ENCODE measurements at places on chromosomes 4 and X. TPM values are rescaled to one million over a fixed set of nuclear protein-coding genes. Genes with fewer than 3 reads are reported as not detected.

DNA sequence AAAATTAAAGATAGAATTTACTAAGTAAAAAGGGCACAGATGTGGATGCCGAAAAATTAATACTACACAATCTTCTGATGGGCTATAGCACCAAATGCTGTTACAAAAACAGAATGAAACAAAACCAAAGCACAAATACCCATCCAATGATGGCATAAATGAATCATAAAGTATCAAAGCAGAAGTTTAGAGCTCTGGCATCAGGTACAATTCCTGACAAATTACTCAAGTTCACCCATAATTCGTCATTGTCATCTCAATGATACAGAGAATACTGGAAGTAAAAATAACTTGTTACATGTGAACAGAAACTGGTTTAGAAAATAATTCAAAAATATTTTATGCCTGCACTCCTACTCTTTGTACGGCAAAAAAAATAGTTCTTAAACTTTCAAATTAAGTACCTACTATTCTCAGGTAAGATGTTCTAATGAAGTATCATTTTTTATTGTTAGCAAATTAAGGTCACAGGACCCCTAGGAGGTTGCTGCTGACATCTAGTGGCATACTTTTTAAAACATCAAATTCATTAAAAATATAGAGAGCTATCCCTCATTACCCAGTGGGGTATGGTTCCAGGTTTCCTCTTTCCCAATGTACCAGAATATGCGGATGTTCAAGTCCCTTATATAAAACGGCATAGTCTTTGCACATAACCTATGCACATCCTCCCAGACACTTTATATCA is 126.1 kb downstream of the INPP4B start:
- peaks cover 16% of the 10 kb centered on the region for H3K4me1 ChIP-seq
- peak overlapping the region; percentile 64 for H3K27ac ChIP-seq
- H3K36me3 ChIP-seq = no peaks in the 10 kb centered on the region
- DNase-seq = no peak

RS1 gene
- total RNA-seq = not detected

CXCL5 gene
- not detected for total RNA-seq

DNA sequence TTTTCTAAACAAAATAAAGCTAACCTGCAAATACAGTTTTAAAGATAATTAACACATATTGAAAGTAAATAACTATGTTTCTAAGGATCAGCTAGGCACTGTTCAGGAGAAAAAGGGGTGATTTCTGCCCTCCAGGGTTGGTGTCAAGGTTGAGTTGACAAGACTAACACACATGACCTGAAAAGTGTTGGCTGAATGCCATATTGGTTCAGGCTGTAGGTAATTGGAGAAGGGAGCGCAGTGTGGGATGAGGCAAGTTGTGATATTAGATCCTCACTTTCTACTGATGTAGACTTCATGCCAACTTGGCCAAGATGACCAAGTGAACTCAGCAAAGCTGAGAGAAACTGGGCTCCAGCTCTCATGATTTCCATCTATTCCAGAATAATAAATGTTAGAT is 42.2 kb downstream of the PPM1K start:
- H3K27me3 ChIP-seq = no peaks in the 10 kb centered on the region
- H3K36me3 ChIP-seq = no peaks in the 10 kb centered on the region
- DNase-seq = no peak
- H3K4me1 ChIP-seq = no peaks in the 10 kb centered on the region
- H3K4me3 ChIP-seq = no peak overlapping the region

DNA sequence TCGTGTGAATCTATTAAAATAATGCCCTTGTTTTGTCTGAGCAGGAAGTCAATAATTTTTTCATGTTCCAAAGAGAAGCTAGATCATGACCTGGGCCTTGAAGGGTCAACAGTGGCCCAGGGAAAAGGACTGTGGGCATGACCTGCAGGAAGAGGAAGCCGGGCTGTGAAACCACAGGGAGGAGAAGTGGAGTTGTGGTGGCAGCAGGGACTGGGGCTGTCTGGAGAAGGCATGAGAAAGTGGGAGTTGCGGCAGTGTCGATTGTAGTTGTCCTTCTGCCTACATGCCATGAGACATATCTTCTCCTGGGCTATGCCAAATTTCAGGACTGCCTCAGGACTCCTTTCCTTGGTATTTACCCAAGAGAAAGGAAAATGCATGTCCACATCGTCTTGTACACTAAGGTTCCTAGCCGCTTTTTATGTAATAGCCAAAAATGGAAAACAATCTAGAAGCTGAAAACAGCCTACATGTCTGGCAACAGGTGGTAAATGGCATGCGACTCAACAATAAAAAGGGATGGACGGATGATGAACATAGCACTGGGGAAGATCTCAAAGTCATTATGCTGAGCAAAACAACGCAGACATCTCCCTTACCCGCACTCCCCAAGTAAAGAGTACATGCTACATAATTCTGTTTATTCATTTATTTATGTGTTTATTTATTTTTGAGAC is 13.6 kb upstream of the PTTG2 start:
- H3K36me3 ChIP-seq = no peaks in the 10 kb centered on the region
- H3K27ac ChIP-seq = no peak overlapping the region
- no peak for DNase-seq
- no peaks in the 10 kb centered on the region for H3K27me3 ChIP-seq
- no peak overlapping the region for H3K4me3 ChIP-seq

PRRG3 gene
- total RNA-seq = not detected

MAPK10 gene
- 4.2 TPM for total RNA-seq

GRCh38 chr4:52842792-52843191 is 19.3 kb upstream of the RASL11B start:
- no peak overlapping the region for H3K27ac ChIP-seq
- DNase-seq = no peak
- peaks cover 20% of the 10 kb centered on the region for H3K4me1 ChIP-seq

DNA sequence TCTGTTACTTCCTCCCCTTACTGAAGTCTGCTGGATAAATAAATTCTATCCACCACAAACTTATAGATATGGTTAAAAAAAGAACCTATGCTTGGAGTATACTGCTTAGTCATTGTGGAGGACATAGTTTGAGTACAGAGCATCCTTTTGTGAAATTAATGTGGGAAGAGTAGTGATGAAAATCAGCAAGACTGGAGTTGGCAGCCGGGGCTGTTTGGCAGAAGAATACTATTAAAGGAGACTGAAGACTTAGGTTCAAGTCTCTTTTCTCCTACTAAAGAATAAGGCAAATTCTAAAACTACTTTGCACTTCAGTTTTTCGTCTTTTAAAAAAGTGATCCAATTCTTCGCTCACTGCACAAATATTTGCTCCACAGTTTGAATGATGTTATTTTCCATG is 326.6 kb upstream of the ATOH1 start:
- no peak for DNase-seq
- no peak overlapping the region for H3K4me3 ChIP-seq
- H3K27ac ChIP-seq = no peak overlapping the region
- no peaks in the 10 kb centered on the region for H3K27me3 ChIP-seq
- no peaks in the 10 kb centered on the region for H3K36me3 ChIP-seq

P2RY8 gene
- not detected for total RNA-seq

ACE2 gene
- total RNA-seq = 3.4 TPM

- H3K27me3 ChIP-seq = no peaks in the 10 kb centered on the region
- no peak overlapping the region for H3K4me3 ChIP-seq
- DNase-seq = no peak
- no peaks in the 10 kb centered on the region for H3K4me1 ChIP-seq
- H3K27ac ChIP-seq = no peak overlapping the region
Observed at GRCh38 chr4:97645071-97645821, 498.0 kb downstream of the STPG2 start.

- no peak for DNase-seq
- H3K4me1 ChIP-seq = no peaks in the 10 kb centered on the region
- no peak overlapping the region for H3K27ac ChIP-seq
- H3K27me3 ChIP-seq = no peaks in the 10 kb centered on the region
- H3K4me3 ChIP-seq = no peak overlapping the region
- no peaks in the 10 kb centered on the region for H3K36me3 ChIP-seq
Observed at GRCh38 chrX:27995611-27996010, 14.4 kb upstream of the DCAF8L1 start.

DNA sequence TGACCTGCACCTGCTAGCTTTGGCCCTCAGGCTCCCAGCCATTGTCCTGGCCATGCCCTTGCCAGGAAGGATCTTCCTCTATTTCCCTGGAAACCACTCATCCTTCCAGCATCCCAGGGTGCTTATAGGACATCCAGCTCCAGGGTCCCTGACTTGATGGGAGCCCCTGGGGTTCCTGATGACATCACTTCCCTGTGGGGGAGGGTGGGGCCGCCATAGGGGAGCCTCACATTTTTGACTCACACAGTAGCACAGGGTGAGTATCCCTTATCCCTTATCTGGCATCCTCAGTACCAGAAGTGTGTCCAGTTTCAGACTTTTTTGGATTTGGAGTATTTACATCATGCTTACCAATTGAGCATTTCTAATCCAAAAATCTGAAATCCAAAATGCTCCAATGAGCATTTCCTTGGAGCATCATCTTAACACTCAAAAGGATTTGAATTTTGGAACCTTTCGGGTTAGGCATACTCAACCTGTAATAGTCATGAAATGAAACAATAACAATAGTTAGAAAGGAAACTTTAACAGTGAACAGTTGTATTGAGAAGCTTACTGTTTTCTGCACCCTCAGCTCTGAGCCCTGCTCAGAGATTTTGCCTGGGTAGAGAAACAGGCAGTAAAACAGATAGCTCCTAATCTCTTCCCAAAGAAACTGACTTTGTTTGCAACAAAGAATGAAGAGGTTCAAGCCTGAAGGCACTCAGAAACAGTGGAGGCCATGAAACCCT is 22.1 kb downstream of the TNIP2 start:
- H3K27me3 ChIP-seq = no peaks in the 10 kb centered on the region
- H3K4me3 ChIP-seq = no peak overlapping the region
- H3K4me1 ChIP-seq = no peaks in the 10 kb centered on the region
- no peak for DNase-seq

SRPK3 gene
- total RNA-seq = 0.40 TPM

DNA sequence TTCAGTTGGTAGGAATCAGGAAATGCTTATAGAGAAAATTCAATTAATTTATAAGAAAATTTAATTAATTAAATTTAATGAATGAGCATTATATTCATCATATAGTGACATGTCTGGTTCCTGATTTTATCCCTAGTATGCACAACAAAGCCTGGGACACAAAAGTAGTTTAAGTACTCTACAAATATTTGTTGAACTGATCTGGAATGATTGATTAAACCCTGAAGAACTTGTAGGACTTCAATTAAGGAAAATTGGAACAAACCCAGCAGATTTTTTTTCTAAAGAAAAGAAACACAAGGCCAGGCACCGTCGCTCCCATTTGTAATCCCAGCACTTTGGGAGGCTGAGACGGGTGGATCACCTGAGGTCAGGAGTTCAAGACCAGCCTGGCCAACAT is 4.5 kb upstream of the APELA start:
- H3K4me1 ChIP-seq = no peaks in the 10 kb centered on the region
- no peak for DNase-seq

GRCh38 chr4:16225863-16226815 is at the start of gene TAPT1:
TAPT1 (minus strand) TSS chr4:16226471; CDS start chr4:16226457, 14 bp downstream.
- peak within 1 kb of the TSS; percentile 54 for H3K27ac ChIP-seq
- H3K36me3 ChIP-seq = no peaks in the 10 kb centered on the region
- peaks cover 18% of the 10 kb centered on the region for H3K4me1 ChIP-seq
- no peaks in the 10 kb centered on the region for H3K27me3 ChIP-seq

ASB11 gene
- total RNA-seq = not detected

DNA sequence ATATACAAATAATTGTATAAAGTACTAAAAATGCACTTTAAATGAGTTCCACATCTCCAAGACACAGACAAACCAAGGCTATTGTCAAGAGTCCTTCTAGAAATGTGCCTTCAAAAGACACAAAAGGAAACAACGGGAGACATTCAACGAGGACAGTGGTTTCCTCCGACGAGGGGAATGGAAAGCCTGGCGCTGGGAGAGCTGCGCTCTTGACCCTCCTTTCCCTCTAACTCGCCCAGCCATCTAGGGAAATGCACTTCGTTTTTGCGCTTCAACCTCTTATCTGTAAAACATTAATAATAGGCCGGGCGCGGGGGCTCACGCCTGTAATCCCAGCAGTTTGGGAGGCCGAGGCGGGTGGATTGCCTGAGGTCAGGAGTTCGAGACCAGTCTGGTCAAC is 37.0 kb downstream of the ZFP42 start:
- DNase-seq = no peak
- H3K27me3 ChIP-seq = no peaks in the 10 kb centered on the region
- no peak overlapping the region for H3K27ac ChIP-seq
- no peaks in the 10 kb centered on the region for H3K4me1 ChIP-seq
- no peak overlapping the region for H3K4me3 ChIP-seq

- H3K27me3 ChIP-seq = no peaks in the 10 kb centered on the region
- peaks cover 12% of the 10 kb centered on the region for H3K4me1 ChIP-seq
- no peak for DNase-seq
- no peaks in the 10 kb centered on the region for H3K36me3 ChIP-seq
Observed at GRCh38 chrX:48794340-48794910, 7.4 kb upstream of the HDAC6 start.

DNA sequence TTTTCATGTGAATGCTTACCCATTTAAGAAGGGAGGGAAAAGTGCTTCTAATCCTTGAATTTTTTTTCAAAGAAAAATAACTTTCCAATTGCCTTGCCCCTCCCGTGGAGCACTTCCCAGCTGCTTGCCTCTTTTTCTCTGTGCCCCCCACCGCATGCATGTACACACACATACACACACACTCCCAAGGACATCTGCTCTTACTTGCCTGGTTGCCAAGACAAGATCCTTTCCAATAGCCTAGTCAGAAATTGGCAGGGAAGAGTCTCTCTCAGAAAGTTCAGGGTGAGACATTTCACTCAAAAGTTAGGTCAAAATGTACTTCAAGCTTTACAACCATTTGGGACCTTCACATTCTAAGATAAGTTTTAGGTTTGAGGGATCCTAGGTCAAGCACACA is 10.9 kb downstream of the HHIP start:
- no peaks in the 10 kb centered on the region for H3K36me3 ChIP-seq
- no peak overlapping the region for H3K27ac ChIP-seq
- no peaks in the 10 kb centered on the region for H3K4me1 ChIP-seq
- DNase-seq = no peak

GRCh38 chrX:69032601-69033000 is 132.7 kb downstream of the PJA1 start:
- H3K4me1 ChIP-seq = peaks cover 27% of the 10 kb centered on the region
- no peak overlapping the region for H3K4me3 ChIP-seq
- H3K36me3 ChIP-seq = no peaks in the 10 kb centered on the region
- DNase-seq = peak; percentile 61
- peak overlapping the region; percentile 79 for H3K27ac ChIP-seq

GLRA2 gene
- total RNA-seq = not detected

- H3K4me3 ChIP-seq = no peak overlapping the region
- DNase-seq = peak; percentile 57
- H3K27ac ChIP-seq = no peak overlapping the region
- no peaks in the 10 kb centered on the region for H3K4me1 ChIP-seq
- no peaks in the 10 kb centered on the region for H3K27me3 ChIP-seq
- H3K36me3 ChIP-seq = no peaks in the 10 kb centered on the region
Observed at GRCh38 chrX:31931225-31931624, 859.4 kb upstream of the FTHL17 start.

GRCh38 chr4:38832624-38833528 is 23.7 kb downstream of the TLR6 start:
- H3K27me3 ChIP-seq = no peaks in the 10 kb centered on the region
- no peak overlapping the region for H3K4me3 ChIP-seq
- no peak for DNase-seq
- H3K36me3 ChIP-seq = no peaks in the 10 kb centered on the region
